ENCODE measurements at places on chromosomes 12 and 14. TPM values are rescaled to one million over a fixed set of nuclear protein-coding genes. Genes with fewer than 3 reads are reported as not detected.

GRCh38 chr14:67733616-67734015, 31.9 kb downstream of the RDH12 start:
- no peak for DNase-seq

The PDE3A gene
- 75.8 TPM for total RNA-seq

GRCh38 chr12:49342914-49343731, 3.6 kb upstream of the DNAJC22 start:
- no peak for DNase-seq

The GLIPR1L1 gene
- total RNA-seq = not detected

The LLPH gene
- total RNA-seq = 7.1 TPM

GRCh38 chr14:90654831-90655276, 161.4 kb downstream of the TTC7B start:
- DNase-seq = no peak

DNA sequence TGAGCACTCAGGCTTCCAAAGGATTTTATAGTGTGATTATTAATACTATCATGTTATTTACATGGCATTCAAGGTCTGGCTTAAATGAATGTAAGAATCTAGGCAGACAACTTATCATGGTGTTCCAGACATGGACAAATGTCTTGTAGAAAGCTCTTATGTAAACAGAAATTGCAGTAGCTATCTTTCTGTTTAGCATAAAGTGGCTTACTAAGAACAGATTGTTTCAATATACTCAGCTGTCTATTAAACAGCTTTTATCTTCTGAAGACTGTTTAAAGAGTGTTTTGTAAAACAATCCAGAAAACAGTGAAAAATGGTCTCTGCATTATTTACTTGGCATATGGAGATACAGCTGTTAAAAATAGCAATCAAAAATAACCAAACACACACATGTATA, 1061.8 kb upstream of the SEL1L start:
- no peak for DNase-seq

DNA sequence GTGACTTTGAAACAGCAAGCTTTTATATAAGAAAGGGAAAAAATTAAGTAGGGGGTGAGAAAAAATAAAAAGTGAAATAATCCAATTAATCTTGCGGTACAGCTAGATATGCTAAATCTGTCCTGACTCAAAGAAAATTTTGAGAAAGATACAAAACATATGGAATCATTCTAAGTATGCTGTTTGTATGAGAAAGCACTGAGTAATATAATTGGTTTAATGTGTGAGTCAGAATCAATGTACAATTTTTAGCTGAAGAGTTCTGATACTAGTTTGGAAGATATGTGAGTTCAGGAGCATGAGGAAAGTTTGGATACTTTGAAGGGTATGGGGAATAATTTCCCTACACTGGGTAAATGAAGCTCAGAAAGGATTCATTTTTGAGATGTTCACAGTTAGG, 190.9 kb upstream of the RASSF8 start:
- no peak for DNase-seq

DNA sequence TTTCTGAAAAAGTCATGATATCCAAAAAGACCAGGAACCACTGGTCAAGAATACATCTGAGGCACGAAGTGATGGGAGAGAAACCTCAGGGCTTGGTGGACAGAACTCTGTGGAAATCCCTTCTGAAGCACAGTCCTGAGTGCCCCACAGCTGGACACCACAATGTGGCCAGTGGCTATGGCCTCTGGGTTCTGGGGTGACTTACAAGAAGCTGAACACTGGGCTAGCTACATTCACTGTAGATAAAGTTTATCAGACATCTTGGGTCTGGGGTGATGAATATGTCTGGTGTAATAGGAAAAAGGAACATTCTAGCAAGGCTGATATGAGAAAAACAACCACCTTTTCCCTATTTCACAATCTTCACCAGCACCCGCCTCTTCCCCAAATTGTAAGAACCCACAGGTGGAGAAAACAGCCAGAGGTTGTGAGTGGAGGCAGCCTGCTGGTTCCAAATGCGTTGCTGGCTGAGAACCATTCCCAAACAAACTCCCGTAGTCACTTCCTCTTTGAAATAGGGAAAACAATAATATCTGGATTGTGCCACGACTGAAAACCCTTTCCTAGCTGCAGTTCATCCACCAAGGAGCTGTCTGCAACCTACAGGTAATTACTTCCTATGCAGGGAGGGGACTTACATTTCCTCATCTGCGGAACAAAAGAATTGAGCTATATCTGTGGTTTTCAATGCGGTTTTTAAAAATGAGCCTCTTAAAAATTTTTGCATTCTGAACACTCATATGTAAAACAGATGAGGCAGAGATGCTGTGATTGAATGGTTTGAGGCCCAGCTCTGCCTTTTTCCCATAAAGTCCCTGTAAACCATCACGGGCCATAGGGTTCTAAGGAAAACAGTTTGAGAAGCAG, 193.6 kb downstream of the SLC41A2 start:
- no peak for DNase-seq

DNA sequence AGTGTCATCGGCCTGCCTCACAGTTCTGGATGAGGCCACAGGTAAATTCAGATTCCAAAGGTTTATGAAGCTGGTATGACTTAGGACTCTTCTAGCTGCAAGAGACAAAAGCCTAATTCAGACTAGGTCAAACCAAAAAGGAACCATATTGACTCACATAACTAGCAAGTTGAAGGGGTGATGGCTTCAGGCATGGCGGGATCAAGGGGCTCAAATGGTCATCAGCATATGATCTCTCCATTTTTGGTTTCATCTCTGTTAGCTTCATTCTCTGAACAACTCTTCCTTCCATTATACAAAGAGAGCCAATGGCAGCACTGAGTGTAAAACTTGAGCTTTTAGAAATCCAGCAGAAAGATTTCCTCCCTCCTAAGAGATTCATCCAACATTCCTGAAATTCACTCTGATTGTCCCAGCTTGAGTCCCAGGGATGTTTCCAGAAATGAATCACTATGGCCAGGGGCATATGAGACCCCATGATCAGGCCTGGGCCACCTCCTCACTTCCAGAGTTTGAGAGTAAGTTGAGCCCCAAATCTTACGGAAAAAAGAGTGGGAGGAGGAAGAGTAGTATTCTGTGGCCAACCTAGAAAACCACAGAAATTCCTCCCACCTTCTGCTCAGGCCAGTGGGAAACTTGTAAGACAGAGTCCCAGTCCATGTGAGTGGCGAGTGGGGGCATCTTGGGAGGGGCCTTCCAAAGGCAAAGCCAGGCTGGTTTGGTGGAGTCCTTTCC, 2.0 kb upstream of the MAP1LC3B2 start:
- DNase-seq = no peak

GRCh38 chr12:52230364-52231281, 2.4 kb upstream of the KRT7 start:
- no peak for DNase-seq

- no peak for DNase-seq
Measured at GRCh38 chr14:99529899-99530298, 48.7 kb downstream of the CCNK start.

- DNase-seq = no peak
Measured at GRCh38 chr12:122413516-122414404, 8.7 kb downstream of the CLIP1 start.

The CACNA2D4 gene
- 4.0 TPM for total RNA-seq

DNA sequence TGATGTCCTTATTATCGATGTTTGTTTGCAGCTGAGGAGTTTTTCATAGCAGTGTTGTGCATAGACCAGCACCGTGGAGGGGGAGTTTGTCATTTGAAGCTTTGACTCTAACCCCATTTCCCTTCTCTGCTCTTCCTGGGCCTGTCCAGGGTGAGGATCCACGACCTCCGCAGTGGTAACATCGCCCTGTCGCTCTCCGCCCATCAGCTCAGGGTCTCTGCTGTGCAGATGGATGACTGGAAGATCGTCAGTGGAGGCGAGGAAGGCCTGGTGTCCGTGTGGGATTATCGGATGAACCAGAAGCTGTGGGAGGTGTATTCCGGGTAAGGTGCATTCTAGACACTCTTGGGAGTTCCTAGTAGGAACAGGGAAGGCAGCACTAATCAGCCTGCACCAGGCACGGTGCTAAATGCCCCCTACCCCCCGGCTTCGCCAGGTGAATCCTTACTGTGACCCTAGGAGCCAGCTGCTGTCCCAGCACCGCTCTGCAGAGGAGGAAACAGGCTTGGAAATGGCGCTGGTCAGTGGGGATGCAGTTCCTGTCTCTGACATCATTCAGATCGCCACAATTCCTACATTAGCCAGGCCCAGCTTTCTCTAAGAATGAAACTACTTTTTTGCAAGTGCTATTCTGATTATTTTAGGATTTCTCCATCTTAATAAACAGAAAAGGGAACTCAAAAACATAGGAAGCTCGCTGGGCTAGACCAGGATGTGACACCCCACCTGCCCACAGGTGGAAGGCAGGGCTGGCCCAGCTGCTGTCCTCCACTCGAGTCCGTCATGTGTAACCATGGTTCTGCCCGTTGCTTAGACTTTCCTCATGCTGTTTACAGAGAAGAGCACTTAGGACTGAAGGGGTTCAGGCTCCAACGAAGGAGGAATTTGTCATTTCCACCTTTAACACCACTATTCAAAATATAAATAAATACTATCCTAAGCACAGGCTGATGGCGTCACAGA, 74.9 kb downstream of the TESC start:
- DNase-seq = no peak

DNA sequence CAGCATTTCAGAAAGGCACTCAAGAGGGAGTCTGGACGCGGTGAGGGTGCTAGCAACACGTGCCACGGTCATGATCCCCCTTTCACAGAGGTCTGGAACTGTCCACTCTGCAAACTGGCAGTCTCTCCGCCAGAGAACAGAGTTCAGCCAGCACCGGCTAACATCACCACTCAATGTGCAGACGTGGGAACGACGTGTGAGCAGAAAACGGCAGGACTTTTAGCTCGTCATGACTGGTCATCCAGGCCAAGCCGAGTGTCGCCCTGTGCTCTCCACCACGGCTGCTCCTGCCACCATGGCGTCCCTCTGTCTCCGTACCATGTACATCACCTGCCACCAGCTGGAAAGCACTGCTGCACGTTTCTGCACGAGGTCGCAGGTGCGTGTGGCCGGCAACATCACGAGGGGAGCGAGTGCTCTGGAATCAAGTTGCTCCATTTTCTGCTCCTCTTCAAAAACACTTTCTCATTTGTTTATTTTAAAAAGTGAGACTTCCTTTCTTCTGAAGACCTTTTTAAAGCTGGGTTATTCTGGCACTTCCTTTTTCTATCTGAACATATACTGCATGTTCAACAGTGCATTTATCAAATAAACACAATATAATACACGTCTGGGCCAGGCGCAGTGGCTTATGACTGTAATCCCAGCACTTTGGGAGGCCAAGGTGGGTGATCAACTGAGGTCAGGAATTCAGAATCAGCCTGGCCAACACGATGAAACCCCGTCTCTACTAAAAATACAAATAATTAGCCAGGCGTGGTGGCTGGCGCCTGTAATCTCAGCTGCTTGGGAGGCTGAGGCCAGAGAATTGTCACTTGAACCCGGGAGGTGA, 28.0 kb downstream of the SLC15A4 start:
- DNase-seq = no peak

GRCh38 chr12:42129595-42130204, 15.0 kb downstream of the GXYLT1 start:
- DNase-seq = no peak

- DNase-seq = no peak
Measured at GRCh38 chr12:4289231-4289878, 15.8 kb downstream of the CCND2 start.

The LTBP2 gene
- total RNA-seq = 27.5 TPM

DNA sequence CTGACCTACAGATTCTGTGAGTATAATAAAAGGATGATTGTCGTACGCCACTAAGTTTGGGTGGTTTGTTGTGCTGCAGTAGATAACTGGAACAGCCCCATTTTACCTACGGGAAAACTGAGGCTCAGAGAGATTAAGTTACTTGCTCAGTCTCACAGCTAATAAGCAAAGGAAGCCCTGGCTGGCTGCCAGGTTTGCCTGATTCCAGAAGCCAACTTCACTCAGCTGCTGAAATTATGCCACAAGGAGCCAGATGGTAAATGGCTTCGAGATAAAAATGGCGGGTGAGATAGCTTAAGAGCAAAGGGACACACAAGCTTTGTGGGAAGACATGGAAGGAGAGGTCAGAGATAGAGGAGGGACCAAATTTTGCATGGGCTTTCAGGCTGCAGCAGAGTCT, 191.5 kb upstream of the NOS1 start:
- DNase-seq = no peak
